ENCODE measurements at places on chromosomes 1 and 21. TPM values are rescaled to one million over a fixed set of nuclear protein-coding genes. Genes with fewer than 3 reads are reported as not detected.
A peak's percentile ranks its signal among the peaks of the same experiment; 100 is the strongest.

DNA sequence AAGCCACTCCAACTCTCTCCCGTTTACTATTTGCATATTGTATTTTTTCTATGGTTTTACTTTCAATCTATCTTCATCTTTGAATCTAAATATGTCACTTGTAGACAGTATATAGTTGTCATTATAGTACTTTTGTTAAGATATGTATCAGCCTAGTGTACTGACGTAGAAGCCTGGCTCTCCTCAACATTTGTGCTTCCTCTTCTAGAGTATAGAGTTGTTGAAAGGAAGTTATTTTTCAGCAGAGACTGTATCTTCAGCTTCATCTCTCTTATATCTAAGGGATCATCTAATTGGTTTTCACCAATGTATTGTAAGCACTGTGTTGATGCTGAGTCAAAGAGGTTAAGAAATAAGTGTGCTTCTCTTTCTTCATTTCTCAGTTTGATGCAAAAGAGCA lies 192.8 kb downstream of the LMO4 start:
- no peaks in the 10 kb centered on the region for H3K27me3 ChIP-seq
- no peak overlapping the region for H3K27ac ChIP-seq
- H3K36me3 ChIP-seq = no peaks in the 10 kb centered on the region
- H3K4me3 ChIP-seq = no peak overlapping the region
- DNase-seq = no peak

DNA sequence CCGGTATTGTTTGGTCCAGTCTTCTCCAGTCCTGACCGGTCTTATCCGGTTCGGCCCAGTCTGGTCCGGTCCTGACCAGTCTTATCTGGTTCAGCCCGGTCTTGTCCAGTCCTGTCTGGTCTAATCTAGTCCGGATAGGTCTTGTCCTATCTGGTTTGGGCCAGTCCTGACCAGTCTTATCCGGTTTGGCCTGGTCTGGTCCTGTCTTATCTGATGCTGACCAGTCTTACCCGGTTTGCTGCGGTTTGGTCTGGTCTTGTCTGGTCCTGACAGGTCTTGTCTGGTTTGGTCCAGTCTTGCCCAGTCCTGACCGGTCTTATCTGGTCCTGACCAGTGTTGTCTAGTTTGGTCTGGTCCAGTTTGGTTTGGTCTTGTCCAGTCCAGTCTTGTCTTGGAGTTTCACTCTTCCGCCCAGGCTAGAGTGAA lies 30.1 kb downstream of the DHX9 start:
- no peak overlapping the region for H3K4me3 ChIP-seq
- DNase-seq = peak; percentile 64
- peak overlapping the region; percentile 34 for H3K27ac ChIP-seq
- peaks cover 90% of the 10 kb centered on the region for H3K36me3 ChIP-seq

GRCh38 chr1:201334325-201335173 lies 42.9 kb downstream of the TNNT2 start:
- H3K4me3 ChIP-seq = no peak overlapping the region
- H3K27ac ChIP-seq = no peak overlapping the region
- H3K36me3 ChIP-seq = no peaks in the 10 kb centered on the region
- no peaks in the 10 kb centered on the region for H3K4me1 ChIP-seq
- H3K27me3 ChIP-seq = peaks cover 9% of the 10 kb centered on the region

DNA sequence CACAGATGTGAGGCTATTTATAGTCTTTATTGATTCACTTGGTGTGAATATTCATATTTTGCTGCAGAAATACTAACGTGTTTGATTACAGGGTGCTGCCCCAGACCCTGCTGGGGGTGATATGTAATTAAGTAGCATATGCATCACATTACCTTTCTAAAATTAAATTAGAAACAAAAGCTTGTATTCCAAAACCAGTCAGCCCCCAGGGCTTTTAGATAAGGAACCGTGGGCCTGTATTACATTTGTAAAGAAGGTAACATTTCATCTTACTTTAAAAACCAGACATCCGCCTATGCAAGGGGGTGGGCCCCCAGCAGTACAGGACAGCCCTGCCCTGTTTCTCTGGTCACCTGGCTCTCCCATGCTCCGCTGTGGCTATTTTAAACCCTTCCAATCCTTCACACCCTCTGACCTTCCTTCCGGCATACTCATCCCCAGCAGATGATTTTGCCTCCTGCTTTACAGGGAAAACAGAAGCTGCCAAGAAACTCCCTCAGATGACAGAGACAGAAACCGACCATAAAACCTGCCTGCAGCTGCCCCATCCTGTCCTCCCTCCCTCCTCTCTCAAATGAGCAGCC lies 22.0 kb upstream of the KCNC4 start:
- no peak overlapping the region for H3K27ac ChIP-seq
- H3K36me3 ChIP-seq = no peaks in the 10 kb centered on the region
- no peaks in the 10 kb centered on the region for H3K4me1 ChIP-seq
- DNase-seq = no peak
- H3K27me3 ChIP-seq = peaks cover 15% of the 10 kb centered on the region

The MTF2 gene
- total RNA-seq = 63.7 TPM

DNA sequence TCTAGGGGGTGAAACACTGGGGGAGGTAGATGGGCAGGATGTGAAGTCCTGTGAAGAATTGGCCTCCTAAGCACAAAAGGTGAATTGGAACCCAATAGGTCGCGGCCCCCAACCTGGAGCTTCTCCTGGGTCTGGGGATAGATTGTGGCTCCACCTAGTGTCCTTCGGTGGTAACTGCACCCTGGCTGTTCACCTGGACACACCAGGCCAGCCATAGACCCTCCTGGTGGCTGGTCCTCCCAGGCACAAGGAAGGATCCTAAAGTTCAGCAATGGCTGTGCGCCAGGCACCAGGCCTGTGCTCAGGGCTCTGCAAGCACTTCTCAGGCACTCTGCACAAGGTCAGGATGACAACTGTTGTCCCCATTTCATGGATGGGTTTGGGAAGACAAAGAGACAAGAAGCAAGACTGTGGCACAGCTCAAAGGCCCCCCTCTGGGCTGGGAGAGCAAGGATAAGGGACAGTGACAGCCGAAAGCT lies 13.5 kb downstream of the ESPN start:
- H3K27me3 ChIP-seq = peaks cover 34% of the 10 kb centered on the region
- H3K36me3 ChIP-seq = no peaks in the 10 kb centered on the region
- peak overlapping the region; percentile 58 for H3K27ac ChIP-seq
- peaks cover 10% of the 10 kb centered on the region for H3K4me1 ChIP-seq
- no peak overlapping the region for H3K4me3 ChIP-seq

GRCh38 chr21:42560517-42561179 lies 47.0 kb downstream of the SLC37A1 start:
- H3K4me1 ChIP-seq = peaks cover 2% of the 10 kb centered on the region
- H3K27ac ChIP-seq = no peak overlapping the region
- peaks cover 9% of the 10 kb centered on the region for H3K36me3 ChIP-seq
- no peaks in the 10 kb centered on the region for H3K27me3 ChIP-seq
- no peak overlapping the region for H3K4me3 ChIP-seq

DNA sequence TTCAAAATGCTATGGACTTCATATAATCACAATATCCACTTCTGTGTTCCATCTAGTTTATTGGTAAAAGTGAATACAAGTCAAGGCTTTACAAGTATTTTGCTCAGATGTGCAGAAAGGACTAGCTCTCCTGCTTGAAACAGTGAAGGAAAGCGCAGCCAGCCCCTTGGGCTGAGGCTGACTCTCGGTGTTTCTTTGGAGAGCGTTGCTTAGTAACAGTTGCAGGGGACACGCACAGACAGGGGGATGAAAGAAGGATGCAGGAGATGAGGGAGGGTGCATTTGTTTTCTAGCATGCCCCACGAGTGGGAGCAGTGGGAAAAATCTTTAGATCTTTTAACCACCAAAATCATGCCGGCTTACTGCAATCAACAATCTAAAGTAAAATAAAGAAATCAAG lies 9.1 kb downstream of the PYCR2 start:
- H3K4me3 ChIP-seq = no peak overlapping the region
- no peak for DNase-seq
- H3K4me1 ChIP-seq = peaks cover 14% of the 10 kb centered on the region
- peaks cover 25% of the 10 kb centered on the region for H3K36me3 ChIP-seq
- no peak overlapping the region for H3K27ac ChIP-seq

GRCh38 chr21:43811262-43812105 lies 22.1 kb downstream of the RRP1 start:
- no peak overlapping the region for H3K27ac ChIP-seq
- no peak for DNase-seq
- no peaks in the 10 kb centered on the region for H3K27me3 ChIP-seq
- peaks cover 1% of the 10 kb centered on the region for H3K36me3 ChIP-seq
- no peak overlapping the region for H3K4me3 ChIP-seq

DNA sequence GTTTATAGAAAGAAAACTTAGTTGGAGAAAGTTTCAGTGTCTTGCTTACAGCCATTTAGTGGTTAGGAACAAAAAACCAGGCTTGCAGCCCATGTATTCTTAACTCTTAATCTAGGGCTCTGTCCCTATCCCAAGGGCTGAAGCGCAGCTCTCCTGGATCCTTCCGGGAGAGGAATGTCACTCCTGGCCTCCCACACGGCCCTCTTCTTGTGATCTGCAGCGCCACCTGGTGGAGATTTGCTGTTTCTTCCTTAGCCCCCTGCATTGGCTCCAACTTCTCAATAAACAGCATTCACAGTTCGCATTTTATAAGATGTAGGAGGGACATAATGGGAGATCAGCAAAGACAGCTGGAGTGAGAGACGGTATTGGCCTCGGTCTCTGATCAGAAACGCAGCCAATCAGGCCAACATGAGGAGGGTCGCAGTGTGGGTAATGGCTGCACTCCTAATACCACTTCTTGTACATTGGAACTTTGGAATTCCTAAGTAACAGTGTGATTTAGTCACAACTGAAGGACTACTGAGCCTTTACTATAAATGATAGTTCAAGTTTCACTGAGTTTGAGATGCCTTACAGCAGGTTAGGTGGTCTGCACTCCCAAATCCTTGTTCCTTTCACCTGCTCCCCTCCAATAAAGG lies 283.4 kb downstream of the ASTN1 start:
- H3K4me3 ChIP-seq = no peak overlapping the region
- no peaks in the 10 kb centered on the region for H3K27me3 ChIP-seq
- peak; percentile 81 for DNase-seq
- H3K36me3 ChIP-seq = no peaks in the 10 kb centered on the region
- no peak overlapping the region for H3K27ac ChIP-seq
- no peaks in the 10 kb centered on the region for H3K4me1 ChIP-seq

DNA sequence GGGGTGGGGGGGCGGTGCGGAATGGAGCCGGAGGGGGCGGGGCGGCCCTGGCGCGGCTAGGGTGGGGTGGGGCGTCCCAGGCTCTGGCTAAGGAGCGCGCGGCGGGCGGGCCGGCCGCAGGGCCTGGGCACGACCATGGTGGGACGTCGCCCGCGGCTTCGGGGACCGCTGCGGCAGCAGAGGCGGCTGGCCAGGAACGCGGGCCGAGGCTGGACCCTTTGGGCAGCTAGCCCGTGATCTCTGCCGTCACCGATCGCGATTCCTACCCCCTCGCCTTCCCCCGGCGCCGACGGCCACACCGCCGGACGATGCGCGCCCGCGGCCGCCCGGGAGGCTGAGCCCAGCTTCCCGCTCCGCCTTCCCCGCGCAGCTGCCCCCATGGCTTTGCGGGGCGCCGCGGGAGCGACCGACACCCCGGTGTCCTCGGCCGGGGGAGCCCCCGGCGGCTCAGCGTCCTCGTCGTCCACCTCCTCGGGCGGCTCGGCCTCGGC lies at the start of gene MAP3K21:
TSS of gene MAP3K21 (plus strand) at position 74 of the 491 bp plus-strand sequence. CDS start at position 379, 305 bp downstream.
- H3K36me3 ChIP-seq = no peaks in the 10 kb centered on the region
- peaks cover 42% of the 10 kb centered on the region for H3K27me3 ChIP-seq
- DNase-seq = no peak
- H3K4me1 ChIP-seq = peaks cover 7% of the 10 kb centered on the region

The ITGB2 gene
- 265 TPM for total RNA-seq

- DNase-seq = no peak
- no peaks in the 10 kb centered on the region for H3K27me3 ChIP-seq
- H3K27ac ChIP-seq = no peak overlapping the region
- no peaks in the 10 kb centered on the region for H3K36me3 ChIP-seq
Measured at GRCh38 chr1:2973601-2974593, 47.4 kb upstream of the ACTRT2 start.

The HRNR gene
- not detected for total RNA-seq

- no peak overlapping the region for H3K27ac ChIP-seq
- no peaks in the 10 kb centered on the region for H3K27me3 ChIP-seq
- peaks cover 17% of the 10 kb centered on the region for H3K4me1 ChIP-seq
- no peak for DNase-seq
- no peaks in the 10 kb centered on the region for H3K36me3 ChIP-seq
- no peak overlapping the region for H3K4me3 ChIP-seq
Measured at GRCh38 chr1:23727362-23727811, 15.9 kb upstream of the ELOA start.

The LRRN2 gene
- 0.05 TPM for total RNA-seq

DNA sequence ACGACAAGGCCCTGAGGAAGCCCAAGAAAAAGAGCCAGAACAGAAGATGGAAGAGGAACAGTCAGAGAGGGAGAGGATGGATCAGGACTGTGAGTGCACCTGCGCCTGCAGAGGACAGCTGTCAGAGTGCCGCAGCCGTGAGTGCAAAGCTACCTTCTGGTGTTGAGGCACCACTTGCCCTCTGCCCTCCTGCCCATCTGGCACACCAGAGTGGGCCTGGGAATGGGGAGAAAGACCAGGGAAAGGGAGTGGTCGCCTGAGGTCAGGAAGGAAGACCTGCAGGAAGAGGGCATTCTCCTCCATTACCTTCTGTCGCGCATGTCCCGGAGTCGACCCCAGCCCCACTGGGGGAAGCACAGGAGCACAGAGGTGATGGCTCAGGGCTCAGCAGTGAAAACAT lies 26.2 kb downstream of the VASH2 start:
- no peak for DNase-seq
- H3K27ac ChIP-seq = no peak overlapping the region
- peaks cover 9% of the 10 kb centered on the region for H3K4me1 ChIP-seq

DNA sequence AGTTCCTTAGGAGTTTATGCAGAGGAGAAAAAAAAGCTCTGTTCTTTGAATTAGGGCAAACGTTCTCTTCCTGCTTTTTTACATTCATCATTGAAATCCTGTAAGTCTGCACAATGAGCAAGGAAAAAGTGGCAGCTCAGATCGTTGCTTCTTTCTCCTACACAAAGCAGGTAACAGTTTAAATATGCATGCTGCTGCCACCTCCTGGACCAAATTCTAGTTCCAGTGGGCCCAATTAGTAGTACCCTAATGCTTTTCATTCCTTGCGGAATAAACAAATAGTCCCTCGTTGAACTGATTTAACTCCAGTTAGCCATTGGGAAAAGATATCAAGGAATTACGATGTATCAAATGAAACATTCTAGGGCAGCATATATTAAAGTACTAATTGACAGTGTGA lies 20.1 kb downstream of the YTHDF2 start:
- no peak overlapping the region for H3K4me3 ChIP-seq
- peaks cover 28% of the 10 kb centered on the region for H3K36me3 ChIP-seq
- DNase-seq = no peak
- no peaks in the 10 kb centered on the region for H3K27me3 ChIP-seq
